Activated CD4-positive, alpha-beta T cell treated with anti-CD3 and anti-CD28 coated beads, Interleukin-10, Interleukin-2, amounts not matched to agents 100 ng/mL and 50 ng/mL, durations not matched to agents 16 hours and 8 hours (primary cell): ENCODE measurements at places on chromosomes 2 and 18.

- DNase-seq, result no peak
Measured at GRCh38 chr2:16104315-16104948, 164.1 kb downstream of the MYCN start.

GRCh38 chr2:157442636-157443035, 1.3 kb downstream of the CYTIP start:
- DNase-seq, result no peak

DNA sequence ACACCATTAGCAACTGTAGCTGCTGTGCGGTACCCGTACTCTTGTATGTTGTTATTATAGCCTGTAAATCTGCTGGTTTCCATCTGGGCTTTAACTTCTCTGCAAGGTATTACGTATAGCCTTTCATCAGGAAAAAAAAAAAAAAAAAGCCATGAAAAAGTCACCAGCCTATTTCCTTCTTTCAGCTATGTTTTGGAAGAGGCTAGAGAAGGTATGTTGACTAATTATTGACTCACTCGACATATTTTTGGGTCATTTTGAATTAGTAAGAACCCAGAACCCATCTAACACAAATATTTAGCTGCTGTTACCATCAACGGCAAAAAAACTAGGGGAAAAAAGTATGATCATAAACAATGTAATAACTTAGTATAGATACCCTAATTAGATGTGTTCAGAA, 1395.6 kb downstream of the SUCLG1 start:
- no peak for DNase-seq

- DNase-seq, result no peak
Measured at GRCh38 chr2:99861376-99861760, 281.0 kb downstream of the AFF3 start.

DNA sequence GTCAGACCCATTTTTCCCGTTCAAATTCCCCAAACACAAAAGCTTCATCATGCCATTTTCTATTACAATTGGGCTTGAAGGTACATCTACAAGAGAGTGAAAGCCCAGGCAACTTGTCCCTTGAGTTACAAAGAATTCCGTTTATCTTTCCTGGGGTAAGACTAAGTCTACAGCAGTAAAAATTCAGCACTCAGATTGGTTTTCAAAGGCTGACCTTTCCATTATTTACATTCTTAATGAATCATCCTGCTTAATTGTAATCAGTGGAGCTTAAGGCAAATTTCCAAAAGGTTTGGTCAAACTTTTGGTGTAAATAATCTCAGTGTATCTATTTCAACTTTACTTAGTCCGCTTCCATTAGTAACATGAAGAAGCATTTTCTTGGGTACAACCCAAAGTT, 33.4 kb upstream of the ST3GAL5 start:
- no peak for DNase-seq

DNA sequence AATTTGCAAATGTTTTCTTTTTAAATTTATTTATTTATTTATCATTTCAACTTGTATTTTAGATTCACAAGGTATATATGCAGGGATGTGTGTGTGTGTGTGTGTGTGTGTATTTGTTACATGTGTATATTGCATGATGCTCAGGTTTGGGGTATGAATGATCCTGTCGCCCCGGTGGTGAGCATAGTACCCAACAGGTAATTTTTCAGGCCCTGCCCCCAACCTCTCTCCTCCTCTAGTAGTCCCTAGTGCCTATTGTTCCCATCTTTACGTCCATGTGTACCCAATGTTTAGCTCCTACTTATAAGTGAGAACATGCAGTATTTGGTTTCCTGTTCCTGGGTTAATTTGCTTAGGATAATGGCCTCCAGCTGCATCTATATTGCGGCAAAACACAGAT, 33.0 kb upstream of the KIF5C start:
- no peak for DNase-seq
